ENCODE measurements at places on chromosomes 12 and 14.

DNA sequence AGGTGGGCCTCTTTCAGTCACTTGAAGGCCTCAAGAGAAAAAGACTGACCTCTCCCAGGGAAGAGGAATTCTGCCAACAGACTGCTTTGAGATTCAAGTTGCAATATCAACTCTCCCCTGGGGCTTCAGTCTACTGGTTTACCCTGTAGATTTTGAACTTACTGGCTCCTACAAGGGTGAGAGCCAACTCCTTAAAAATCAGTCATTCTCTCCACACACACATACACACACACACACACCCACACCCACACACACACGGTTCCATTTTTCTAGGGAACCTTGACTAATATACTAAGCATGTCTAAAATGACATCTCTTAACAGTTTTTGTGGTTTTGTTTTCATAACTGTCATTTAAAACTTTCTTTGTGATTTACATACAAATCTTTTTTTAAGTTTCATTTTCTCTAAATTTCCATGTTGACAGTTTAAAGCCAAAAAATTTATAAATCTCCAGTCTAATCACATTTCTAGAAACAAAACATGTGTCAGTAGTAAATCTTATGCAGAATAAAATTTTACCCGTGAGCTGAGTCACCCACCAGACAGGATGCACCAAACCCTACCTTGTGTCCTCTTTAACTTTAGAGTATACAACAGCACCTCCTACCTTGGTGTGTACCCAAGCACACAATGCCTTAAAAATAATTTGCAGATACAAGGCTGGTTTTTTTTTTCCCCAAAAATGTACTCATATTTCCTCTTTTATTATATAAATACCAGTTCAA lies 394.6 kb downstream of the AEBP2 start:
- no peak for DNase-seq

- no peak for DNase-seq
These were observed 1.6 kb downstream of the PHLDA1 start for GRCh38 chr12:76029982-76030340.

GRCh38 chr14:70808416-70809224 lies 693 bp downstream of the MAP3K9 start:
- DNase-seq, result no peak

DNA sequence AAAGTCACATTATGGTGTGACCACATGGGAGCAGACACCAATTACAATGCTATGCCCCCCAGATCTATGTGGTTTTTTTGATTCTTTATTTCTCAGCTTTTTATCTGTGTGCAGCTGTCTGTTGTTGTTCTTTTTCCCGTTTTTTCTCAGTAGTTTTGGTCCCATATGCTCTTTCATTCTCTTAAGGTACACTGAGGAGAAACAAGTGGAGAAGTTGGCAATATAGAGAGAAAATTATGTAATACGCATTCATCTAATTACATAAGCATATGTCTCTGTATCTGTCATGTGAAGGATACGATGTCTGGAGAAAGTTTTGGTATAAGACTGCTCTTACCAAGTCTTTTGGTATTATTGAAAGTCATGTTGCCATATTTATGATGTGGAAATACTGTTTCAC lies 819.0 kb downstream of the NRXN3 start:
- no peak for DNase-seq

DNA sequence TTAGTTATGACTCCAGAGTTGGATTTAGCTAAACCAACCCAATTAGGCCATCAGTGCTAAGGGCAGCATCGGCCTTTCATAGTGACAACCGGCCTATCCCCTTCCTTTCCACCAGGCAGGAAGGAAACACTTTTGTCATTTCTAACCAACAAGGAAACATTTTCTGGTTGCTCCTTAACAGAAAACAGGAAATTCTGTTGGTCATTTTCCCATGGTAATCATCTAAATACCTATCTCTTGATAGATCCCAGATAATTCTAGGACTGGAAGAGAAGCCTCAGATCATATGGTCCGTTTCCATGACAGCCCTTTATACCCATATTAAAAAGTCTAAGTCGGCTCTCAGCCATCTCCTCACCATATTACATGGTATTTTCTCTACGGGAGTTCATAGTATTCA lies 79.2 kb upstream of the USP44 start:
- DNase-seq, result no peak

DNA sequence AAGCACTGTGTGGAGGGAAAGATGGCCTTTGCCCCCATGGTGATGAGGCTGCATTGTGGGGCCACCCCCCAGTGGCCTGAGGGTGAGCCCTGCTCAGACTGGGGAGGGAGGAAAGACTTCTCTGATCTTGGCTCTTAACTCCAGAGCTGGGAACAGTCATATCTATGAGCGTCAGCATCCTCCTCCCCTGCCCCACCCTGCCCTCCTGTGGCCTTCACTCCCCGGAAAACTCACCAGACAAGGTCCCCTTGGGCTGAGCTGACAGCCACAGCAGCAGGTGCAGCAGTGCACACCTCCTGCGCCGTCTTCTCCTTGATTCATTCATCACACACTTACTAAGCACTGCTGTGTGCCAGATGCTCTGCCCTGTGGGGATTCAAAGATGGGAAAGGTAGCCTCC lies 98.8 kb downstream of the B4GALNT3 start:
- DNase-seq, result no peak

DNA sequence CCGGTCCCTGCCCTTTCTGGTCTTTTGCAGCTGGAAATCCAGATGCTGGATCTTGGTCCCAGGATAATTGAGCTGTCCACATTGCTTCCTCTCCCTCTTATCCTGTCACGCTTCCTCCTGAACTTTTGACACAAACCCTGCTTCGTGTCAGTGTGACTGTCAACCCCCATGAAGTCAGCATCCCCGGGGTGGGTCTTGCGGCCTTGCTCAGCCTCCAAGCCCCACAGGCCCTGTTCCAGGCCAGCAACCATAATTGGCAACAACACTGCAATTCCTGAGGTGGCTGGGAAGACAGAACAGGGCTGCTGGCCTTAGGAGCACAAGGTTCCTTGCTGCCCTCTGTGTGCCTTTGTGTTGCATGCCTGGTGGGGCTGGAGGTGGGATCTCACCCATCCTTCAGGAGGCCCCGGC lies 74.9 kb downstream of the NTF3 start:
- no peak for DNase-seq

Measured in stimulated activated CD8-positive, alpha-beta memory T cell treated with anti-CD3 and anti-CD28 coated beads, Interleukin-4, amount 100 ng/mL, for 1 hour (primary cell).